CD8-positive, alpha-beta T cell (primary cell): ENCODE measurements at places on chromosomes 5 and 9.

- no peak for DNase-seq
Measured at GRCh38 chr5:167908606-167909005, 382.8 kb upstream of the WWC1 start.

DNA sequence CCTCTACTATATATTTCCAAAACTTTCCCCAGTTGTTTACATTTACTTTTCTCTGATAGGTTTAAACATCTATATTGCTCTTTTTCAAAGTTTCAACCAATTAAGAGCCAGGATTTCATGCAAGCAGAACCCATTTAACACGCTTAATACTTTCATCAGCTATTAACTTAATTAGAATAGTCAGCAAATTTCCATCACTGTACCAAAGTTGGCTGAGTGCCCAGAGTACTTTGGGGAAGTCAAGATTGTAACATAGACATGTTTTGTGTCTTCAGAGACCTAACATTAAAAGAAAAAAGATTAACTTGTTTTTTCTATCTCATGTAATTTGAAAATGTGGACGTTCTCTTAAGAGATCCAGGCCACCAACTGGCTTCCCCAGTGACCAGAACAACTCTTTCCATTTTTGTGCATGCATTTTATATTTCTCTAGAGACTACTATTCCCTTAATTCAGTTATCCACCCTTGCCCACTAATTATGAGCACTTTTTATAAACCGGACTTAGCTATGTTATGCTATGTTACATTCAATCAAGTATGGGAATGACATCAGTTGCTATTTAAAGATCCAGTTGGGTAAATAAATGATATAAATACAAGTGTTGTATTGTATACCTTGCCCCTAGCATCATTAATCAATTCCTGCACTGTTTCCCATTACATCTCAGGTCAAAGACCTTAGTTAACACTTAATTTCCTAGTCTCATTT lies 478.1 kb upstream of the NMUR2 start:
- no peak for DNase-seq

GRCh38 chr5:14753947-14754346 lies 89.4 kb downstream of the OTULIN start:
- no peak for DNase-seq

DNA sequence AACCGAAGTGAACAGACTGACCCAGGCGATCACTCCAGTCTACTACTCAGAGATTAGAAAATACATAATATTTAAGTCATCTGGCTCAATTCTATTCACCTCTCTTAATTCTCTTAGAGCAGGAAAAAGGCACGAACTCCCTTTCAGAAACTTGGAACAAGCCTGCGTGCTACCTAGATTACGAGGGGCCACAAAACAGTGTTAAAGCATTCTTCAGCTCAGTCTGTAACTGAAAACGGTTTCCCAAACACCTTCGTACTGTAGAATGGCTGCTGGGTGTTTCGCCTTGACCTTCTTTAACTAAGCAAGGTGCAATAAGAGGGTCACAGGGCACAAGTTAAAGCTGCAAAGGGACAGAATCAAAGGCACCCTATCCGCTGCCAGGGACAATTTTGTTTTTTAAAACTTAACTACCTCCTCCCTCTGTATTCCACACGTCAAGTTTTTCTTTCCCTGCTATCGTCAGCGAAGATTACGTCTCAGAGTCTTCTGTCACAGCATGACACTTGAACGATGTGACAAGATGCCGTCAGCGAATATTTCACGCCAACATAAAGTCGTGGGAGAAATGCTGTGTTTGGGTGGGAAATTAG lies 687 bp downstream of the LYSMD3 start:
- peak; percentile 78 for DNase-seq

DNA sequence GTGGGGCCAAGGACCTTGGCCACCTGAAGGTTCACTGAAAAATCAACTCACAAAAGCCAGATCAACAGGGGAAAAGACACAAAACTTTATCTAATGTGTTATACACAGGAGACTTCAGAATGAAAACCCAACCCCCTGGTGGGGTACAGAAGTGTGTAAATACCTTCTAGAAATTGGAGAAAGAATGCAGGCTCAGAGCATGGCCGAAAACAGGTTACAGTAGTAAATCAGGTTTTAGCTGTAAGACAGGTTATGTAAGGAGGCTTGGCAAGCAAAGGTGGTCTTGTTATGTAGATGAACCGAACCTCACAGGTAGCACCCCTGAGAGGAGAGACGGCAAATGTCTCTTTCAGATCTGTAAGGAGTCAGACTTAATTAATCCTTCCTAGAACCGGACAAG lies 10.0 kb downstream of the CEMIP2 start:
- DNase-seq: no peak

GRCh38 chr5:34832568-34832967 lies 6.4 kb upstream of the TTC23L start:
- DNase-seq: no peak

DNA sequence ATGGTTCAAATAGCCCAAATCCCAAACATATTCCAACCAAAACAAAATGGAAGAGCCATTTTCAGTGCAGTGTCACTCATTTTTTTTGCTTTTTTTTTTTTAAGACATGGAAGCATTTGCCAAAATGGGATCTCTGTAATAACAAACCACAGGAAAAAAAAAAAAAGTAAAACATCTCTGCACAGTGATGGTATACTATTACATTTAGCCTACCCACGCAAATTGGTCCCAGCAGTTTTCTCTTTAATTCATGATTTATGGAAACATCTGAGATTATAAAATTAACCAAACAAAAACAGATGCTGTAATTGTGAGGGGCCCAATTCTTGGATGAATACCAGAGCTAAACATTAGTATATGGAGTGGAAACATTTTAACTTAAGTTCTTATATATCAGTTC lies 566.6 kb downstream of the ZNF608 start:
- no peak for DNase-seq

GRCh38 chr5:107990881-107991810 lies 320.4 kb upstream of the EFNA5 start:
- DNase-seq: peak; percentile 18

GRCh38 chr9:34380034-34380510 lies 3.4 kb upstream of the MYORG start:
- no peak for DNase-seq

- DNase-seq: no peak
Measured at GRCh38 chr5:59333416-59333815, 560.1 kb downstream of the PDE4D start.

DNA sequence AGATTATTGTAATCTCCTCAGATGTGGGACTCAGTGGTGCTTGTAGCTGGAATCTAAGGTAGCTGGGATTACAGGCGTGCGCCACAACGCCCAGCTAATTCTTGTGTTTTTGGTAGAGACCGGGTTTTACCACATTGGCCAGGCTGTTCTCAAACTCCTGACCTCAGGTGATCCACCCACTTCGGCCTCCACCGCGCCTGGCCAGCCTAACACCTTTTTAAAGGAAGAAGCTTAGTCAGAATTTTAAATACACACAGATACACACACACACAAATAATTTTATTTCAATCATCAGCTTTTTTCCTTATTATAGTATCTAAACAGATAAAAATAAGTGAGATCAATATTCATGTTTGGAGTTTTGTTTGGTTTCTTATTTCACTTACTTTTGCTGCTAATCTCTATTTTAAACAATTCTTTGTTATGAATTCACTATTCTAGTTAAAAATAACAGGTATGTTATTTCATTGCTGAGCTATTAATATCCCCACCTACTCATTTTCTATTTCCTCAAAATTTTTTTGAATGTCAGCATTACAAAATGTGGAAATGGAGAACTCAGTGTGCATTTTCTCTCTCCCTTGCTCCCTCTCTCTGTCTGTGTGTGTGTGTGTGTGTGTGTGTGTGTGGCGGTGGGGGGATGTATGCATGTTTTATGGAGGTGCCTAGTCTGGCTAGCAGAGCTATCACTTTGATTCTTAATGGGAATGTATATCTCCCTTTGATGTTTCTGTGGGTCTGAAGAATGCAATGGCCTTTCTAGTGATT lies 960.6 kb upstream of the DMAC1 start:
- no peak for DNase-seq

DNA sequence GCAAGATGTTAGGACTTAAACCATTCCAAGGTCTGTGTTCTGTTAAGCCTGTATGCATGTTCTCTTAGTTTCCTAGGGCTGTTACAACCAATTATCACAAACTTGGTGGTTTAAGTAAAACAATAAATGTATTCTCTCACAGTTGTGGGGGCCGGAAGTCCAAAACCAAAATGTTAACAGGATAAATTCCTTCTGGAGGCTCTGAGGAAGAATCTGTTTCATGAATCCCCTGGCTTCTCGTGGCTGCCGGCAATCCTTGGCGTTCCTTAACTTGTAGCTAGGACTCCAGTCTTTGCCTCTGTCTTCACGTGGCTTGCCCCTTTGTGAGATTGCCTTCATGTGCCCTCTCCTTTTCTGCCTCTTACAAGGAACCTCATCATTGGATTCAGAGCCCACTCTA lies 30.4 kb downstream of the FEM1C start:
- no peak for DNase-seq

DNA sequence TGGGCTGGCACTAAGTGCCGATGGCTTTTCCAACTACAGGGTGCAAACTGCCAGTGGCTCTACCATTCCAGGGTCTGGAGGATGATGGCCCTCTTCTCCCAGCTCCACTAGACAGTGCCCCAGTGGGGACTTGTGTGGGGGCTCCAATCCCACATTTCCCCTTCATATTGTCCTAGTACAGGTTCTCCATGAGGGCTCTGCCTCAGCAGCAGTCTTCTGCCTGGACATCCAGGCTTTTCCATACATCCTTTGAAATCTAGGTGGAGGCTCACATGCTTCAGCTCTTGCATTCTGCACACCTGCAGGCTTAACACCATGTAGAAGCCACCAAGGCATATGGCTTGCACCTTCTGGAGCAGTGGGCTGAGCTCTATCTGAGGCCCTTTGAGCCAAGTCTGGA lies 70.3 kb downstream of the TSSK1B start:
- no peak for DNase-seq

DNA sequence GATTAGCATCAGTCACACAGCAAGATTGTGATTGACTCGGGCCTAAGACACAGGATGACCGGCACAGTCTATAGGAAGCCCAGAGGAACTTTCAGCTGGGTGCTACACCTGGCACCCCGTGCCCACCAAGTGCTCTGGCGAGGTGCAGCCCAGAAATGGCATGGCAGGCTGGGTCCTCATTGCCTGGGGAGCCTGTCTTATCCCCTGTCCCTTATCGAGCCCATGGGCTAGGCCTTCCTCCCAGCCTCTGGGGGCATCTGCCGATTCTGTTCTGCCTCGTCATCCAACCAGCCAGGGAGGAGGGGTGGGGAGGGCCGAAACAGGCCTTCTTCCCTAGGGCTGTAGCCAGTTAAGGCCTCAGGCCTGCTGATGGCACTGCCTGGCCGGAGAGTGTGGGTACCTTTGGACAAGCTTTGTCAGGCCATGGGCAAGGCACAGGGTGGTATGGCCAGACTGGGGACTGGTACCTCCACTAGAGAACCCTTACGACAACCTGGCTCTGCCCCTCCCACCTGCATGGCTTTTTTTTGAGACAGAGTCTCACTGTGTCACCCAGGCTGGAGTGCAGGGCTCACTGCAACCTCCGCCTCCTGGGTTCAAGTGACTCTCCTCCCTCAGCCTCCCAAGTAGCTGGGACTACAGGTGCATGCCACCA lies 1.6 kb downstream of the GRK6 start:
- no peak for DNase-seq

DNA sequence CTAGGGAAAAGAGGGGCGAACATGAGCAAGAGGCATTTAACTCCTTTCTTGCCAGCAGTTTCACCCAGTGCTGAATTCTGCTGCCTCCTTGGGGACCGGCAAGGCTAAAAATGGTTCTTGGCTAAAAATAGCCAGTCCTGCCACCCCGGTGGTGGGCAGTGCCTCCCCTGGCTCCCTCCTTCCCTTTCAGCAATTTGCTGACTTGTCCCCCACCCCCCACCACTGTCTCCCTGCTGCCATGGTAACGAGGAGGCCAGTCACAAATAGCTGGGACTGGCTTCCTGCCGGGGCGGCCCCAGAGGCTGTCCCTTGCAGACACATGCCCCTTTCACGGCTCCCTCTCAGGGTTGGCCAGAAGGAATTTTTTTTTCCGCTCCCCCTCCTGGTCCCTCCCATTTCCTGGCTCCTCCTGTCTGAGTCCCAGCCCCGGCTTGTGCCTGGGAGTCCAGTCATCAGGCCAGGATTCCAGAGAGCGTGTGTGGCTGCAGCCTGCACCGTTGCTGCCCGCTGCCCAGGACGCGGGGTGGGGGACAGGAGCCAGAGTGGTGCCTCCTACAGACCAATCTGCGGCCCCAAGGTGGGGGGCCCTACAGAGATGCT lies 130.3 kb downstream of the RGS3 start:
- no peak for DNase-seq

- DNase-seq: no peak
Measured at GRCh38 chr5:160289721-160290120, 22.6 kb downstream of the CCNJL start.

GRCh38 chr5:160850421-160850820 lies 1.6 kb downstream of the ATP10B start:
- no peak for DNase-seq

DNA sequence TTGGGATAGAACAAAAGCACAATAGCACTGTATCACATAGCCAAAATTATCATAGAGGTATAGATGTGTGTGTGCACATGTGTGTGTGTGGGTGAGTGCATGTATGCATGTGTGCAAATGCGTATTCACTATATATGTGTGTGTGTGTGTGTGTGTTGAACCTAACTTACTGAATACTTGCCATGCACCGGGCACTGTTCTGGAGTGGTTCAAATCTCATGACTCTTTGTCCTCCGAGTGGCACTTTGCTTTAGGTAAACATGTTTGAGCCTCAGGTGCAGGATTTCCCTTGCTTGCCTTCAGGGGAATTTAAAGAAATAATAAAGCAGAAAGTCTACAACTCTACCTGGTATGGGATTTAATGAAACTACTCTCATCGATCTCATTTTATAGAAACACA lies 183.5 kb upstream of the GDNF start:
- DNase-seq: no peak

DNA sequence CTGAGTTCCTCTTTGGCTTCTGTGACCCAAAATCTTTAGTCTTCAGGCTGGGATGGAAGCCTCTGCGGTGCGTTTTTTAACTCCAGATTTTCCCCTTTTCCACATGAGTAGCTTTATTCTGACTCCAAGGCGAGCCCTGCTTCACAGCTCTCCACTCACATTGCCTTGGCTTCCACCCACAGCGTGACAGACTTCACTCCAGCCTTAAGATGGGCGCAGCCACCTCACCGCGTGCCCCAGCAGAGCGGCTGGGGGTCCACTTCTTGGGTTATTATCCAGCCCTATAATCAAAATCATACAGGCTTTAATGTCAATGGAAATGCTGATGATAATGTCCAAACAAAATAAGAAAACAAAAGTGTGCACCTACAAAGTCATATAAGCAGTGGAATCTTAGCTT lies 1.2 kb downstream of the EXOC3 start:
- no peak for DNase-seq

DNA sequence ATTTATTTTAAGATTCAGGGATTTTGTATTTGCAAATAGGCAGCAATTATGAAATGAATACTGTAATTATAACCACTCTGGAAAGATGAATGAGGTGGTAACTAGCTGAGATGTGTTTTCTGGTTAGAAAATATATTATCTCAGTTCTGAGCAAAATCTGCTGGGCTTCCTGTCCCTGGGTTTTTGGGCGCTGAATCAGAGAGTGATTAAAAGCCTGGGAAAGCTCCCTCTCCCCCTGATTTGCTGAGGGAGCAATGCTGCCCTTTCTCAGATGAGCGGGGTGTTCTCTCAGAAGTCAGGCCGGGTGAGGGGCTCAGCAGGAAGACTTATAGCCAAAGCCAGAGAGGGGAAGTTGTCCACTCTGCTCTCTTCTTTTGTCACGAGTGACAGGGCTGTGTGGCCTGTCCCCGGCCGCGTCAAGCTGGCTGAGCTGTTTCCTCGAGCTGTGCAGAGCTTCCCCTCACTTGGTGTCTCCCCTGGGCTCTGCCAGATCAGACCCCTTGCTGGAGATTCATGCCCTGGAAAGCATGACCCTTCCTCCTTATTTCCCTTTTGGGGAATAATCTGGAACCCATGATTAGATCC lies 39.8 kb upstream of the PITX1 start:
- DNase-seq: no peak
